ENCODE measurements at places on chromosomes 6 and 20.

DNA sequence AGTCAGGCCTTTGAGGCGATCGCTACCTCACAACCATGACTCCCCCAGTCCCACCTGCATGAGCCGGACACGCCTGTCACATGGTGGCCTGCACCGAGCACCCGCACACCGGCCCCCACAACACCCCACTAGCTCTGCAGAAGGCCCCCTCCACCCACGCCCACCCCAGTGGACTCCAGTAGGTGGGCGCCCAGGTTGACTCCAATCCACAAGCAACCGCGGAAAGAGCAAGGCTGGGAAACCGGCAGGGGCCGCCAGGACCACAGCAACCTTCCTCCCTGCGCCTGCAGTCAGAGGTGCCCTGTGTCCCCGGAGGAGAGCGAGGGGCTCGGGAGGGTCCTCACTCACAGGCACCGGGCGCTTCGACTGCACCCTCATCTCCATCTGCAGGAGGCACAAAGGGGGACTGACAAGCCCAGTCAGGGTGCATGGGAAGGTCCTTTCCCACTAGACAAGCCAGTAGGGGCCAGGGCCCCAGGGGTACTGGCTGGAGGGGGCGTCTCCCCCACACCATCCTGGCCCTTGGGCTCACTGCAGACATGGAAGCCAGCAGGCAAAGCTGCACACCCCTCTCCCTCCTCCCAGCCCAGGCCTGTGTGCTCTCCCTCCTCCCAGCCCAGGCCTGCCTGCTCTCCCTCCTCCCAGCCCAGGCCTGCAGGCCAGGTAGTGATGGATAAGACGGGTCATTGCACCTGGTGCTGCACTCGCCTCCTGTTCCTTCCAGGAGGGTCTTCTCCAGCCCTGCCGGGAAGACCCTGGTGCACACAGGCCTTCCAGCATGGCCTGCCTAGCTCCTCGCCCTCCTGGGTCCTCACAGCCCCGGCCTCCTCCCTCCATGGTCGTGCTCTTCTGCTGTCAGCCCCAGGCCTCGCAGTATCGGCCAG, 137.2 kb downstream of the DLL1 start:
- no peak for DNase-seq

- DNase-seq = no peak
Measured at GRCh38 chr6:119517428-119517827, 167.9 kb upstream of the MAN1A1 start.

- no peak for DNase-seq
Measured at GRCh38 chr20:44035924-44036323, 121.3 kb downstream of the TOX2 start.

DNA sequence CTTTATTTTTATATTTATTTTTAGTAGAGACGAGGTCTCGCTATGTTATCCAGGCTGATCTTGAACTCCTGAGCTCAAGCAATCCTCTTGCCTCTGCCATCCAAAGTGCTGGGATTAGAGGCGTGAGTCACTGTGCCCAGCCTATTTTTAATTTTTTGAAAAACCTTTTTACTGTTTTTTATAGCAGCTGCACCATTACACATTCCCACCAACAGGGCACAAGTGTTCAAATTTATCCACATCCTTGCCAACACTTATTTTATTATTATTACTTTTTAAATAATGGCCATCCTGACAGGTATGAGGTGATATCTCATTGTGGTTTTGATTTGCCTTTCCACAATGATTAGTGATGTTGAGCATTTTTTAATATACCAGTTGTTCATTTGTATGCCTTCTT, 42.5 kb downstream of the PACSIN1 start:
- DNase-seq = no peak

DNA sequence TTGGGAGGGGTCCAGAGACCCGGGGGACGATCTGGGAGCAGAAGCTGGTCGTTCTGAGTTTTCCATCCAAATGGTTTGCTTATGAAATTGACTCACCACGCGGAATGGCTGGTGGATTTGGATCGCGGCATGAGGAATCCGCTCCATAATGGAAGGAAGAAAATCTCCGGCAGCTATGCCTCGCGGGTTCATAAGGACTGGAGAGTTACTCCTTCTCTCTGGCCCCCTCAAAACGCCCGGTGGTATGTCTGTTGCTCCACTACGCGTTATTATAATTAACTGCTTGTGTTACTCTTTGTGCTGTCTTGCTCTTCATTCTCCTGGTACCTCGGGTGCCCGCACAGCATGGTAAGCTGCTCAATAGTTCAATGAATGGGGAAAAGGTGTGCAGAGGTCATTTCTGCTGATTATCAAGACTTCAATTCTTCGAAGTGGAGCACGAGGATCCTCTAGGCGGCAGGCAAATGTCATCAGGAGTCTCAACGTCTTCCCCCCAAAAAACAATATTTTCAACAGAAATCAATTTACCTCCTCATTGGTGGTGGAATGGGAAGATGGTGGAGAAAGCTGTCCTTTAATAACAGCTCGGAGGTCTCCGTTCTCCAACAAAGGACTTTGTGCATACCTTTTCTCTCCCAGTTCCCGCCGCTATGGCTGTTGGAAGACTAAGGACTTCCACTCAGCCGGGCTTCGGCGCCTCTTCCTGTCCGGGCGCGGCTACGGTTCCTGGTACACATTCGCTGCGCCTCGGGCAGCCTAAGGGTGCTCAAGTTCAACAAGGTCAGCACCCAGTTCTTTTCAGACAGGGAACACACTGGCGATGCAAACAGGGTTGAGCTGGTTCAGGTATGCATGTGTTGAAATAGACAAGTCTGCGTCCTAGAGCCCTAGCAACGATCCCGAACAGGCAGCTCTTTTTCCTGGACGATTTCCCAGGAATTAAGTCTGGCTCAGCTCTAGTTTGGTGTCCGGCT, 9.2 kb upstream of the PRSS16 start:
- no peak for DNase-seq

DNA sequence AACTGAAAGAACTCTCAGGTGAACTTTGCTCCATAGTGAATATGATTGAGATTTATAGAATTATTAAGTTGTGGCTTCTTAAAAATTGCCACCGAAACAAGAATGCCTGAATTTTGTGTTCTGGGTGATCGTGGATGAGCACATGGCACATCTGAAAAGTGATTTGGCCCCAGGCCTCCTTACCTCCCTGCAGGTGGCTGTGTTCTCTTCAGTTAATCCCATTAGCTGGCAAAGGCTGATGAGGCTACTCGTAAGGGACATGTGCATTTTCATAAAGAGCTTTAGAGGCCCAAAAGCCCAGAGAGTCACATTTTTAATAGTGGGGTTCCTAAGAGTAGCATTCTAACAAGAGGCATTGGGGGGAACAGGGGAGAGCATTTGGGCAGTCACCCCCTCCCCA, 22.6 kb downstream of the GNAS start:
- DNase-seq = no peak

DNA sequence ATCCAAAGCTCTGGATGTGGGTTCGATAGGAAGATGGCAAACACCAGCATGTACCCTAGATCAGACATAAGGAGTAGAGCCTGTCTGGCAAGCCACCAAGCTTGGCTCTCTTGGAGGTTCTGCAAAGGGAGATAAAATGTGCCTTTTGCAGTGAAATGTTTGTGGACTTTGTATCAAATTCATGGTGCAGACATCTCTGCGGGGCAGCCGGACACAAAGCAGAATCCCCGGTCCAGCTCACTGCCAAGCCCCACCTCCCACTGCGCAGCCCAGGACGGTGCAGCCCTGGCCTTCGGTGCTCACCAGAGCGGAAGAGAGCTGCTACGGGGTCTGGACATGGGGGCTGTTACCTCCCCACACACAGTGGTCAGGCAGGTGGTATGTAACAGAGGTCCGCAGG, 333.6 kb upstream of the JARID2 start:
- DNase-seq = no peak

DNA sequence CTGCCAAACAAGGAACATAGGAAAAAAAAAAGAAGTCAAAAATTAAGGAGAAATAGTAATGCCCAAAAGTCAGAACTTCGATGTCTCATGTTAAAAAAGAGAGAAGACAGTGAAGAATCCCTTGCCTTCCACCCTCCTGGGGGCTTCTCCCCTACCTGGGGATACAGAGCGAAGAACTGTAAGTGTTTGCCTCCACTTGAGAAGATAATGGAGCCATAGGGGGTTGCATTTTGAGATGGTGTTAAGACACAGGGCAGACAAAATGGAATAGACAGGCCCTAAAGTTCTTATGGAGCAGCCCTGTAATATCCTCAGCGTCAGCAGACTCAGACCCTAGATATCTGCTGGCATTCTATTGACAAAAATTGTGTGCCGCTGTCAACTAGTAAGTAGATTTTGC, 222.2 kb upstream of the MAP3K7 start:
- DNase-seq = no peak

- no peak for DNase-seq
Measured at GRCh38 chr20:4835244-4836177, 113.8 kb downstream of the PRND start.

GRCh38 chr6:71481011-71481410, 192.4 kb downstream of the OGFRL1 start:
- no peak for DNase-seq

- DNase-seq = no peak
Measured at GRCh38 chr6:11217360-11218101, 14.9 kb downstream of the NEDD9 start.

DNA sequence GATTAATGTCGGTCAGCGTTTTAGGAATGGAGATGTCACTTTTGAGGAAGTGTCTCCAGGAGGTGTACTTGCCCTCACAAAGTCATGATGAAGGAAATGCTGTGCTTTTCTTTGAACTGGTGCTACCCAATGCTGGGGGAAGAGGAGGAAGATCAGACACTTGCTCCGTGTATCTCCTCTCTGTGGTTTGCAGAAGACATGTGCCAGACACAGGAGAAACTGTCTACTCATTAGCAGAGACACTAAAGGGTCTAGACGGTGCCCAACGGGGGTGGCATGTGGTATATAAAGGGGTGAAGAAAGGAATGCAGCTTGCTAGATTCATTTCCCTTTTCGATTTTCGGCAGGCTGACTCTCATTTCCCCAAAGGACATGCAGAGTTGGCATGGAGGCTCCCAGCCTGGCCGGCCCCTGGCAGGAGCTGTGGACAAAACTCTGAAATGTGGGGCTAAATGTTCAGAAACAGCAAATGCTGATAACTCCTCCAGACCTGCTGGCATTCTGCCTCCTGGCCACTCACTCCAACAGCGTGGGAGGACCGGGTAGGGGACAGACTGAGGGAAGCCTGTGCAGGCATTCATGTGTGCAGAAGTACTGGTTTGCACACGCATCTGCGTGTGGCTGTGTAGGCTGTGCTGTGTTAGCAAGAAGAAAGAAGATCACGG, 59.6 kb upstream of the QKI start:
- no peak for DNase-seq

DNA sequence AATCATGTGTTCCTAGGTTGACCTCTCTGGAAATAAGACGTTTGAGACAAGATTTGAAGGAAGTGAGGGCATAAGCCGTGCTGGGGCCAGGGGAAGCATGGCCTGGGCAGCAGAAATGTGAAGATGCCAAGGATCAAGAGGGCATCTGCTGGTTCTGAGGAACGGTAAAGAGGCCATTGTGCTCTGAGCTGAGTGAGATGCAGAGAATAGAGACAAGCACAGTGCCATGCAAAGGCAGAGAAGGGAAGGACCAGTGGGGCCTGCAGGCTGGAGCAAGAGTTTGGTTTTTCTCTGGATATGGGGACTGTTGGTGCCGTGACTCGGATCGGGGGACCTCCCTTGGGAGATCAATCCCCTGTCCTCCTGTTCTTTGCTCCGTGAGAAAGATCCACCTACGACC, 50.8 kb downstream of the SMPDL3A start:
- no peak for DNase-seq

DNA sequence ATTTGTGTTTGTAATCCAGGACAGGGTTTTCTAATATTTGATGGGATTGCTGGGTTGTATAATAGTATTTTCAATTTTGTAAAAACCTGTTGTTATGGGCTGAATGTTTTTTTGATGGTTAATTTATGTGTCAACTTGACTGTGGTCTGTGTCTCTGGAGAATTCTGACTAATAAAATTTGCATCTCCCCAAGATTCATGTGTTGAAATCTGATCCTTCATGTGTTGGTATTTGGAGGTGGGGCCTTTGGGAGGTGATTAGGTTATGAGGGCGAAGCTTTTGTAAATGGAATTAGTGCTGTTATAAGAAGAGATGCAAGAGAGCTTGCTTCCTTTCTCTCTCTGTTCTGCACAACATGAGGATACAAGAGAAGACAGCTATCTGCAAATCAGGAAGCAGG, 48.7 kb upstream of the SAMD5 start:
- DNase-seq = no peak

- DNase-seq = no peak
Measured at GRCh38 chr6:1662534-1662933, 52.8 kb downstream of the FOXC1 start.

GRCh38 chr20:2476742-2477615, 6.4 kb upstream of the SNRPB start:
- DNase-seq = no peak

DNA sequence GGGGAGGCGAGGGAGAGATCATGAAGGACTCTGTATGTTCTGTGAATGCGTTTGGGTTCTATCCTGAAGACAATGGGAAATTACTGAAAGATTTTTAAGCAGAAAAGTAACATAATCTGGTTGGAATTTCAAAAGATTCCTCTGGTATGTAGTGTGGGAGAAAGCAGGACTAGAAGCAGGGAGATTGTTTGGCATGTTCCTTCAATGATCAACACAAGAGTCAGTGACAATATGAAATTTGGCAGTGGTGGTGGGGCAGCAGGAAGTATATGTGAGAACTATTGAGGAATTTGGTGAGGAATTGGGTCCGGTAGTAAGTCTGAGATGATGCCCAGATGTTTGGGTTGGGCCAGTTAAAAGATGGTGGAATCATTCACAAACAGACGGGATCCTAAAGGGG, 348.7 kb downstream of the CD83 start:
- no peak for DNase-seq

DNA sequence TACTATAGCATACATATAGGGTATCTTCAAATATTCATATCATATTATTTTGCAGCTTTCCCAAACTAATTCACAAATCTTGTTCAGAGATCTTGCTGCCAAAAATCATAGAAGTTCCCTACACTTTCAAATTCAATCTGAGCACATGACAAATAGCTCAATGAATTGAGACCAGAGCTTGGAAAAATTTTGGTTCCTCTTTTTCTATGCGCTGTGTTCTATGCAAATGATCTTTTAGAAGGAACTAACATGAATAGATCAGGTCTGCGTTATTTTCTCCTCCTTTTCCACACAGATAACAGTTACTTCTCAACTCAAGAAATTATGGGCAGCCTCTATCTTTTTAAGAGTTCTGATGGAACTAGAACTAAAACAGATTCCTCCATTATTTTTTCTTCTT, 316.3 kb downstream of the ARHGAP18 start:
- DNase-seq = no peak

GRCh38 chr6:143336446-143337152, 113.9 kb downstream of the ADAT2 start:
- no peak for DNase-seq
